ENCODE measurements at places on chromosomes 13 and 19.

DNA sequence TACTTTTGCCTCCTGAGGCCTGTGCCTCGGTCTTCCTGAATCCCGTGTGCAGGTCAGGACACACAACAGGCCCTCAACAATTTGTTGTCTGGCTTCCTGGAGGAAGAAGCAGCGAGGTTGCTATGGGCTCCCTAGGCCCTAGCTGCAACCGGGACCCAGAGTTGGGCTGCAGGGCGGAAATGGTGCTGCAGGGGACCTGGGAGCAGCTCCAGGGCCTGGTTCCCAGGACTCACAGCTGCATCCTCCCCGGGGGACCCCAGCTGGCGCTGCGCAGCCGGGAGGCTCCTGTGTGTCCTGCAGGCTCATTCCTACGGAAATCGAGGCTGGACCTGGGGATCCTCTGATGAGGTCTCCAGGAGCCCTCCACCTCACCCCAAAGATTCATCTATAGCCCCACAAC is 999 bp upstream of the TNFAIP8L1 start:
- no peak for DNase-seq

GRCh38 chr13:112980434-112980833 is 11.4 kb downstream of the MCF2L start:
- DNase-seq: no peak

GRCh38 chr13:62432295-62432694 is 1016.6 kb upstream of the PCDH20 start:
- no peak for DNase-seq

DNA sequence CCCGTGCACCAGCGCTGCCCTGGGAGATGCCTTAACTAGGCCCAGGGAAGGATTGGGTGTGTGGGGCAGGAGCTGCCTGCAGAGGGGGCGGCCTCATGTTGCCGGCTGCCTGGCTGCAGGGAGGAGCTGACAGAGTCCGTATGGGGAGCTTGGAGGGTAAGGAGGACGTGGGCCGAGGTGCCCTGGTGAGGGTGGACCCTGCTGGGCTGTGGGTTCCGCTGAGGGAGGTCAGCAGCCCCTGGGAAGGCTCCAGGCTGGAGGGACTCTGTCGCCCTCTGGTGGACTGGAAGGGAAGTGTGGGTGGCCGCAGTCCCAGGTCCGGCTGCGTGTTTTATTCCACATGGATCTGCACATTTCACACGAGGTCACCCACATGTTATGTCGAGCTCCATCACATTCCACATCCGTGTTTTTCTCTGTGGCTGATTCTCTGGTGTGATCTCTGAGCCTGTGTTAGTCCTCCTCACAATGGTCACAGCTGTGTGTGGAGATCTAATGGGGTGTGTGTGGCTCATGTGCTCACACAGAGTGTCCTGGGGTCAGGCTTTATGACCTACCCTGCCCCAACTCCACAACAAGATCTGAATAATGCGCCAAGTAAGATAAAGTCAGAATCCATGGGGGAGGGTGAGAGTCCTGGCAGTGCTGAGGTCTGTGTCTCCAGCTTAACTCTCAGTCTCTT is 1.8 kb upstream of the CEACAM8 start:
- no peak for DNase-seq

GRCh38 chr13:44662515-44662914 is 86.4 kb upstream of the TSC22D1 start:
- no peak for DNase-seq

DNA sequence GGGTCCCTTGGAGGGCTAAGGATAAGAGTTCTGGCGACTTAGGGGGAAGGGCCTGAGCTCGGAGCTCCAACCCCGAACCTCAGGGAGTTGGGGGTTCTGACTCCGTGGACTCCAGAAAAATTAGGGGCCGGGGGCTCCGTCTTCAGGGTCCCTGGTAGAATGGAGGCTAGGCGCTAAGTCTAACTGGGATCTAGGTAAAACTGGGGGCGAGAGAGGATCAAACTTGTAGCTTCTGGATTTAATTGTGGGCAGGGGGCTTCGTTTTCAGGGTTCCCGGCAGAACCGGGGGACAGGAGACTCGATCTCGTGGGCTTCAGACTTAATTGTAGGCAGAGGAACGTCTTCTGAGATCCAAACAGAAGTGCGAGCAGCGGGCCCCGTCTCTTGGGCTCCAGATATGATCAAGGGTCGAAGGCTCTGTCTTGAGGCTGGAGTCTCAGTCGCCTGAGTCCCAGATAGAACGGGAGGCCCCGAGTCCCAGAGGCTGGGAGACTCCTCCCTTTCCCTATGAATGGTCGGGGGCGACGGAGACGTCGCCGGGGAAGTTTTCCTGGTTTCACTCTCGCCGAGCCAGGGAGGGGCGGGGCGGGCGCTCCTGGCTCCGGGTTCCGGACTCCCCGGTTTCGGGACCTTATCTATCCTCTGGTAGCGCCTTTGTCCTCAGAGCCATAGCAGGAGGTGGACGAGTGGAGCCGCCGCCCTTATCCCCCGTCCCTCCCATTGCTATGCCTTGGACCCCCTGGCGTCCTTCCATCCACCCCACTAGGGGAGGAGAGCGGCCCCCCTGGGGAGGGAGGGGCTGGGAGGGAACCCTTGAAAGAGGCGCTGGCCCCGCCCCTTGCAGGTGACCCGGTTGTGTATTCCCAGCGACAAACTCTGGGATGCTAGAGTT is 1.3 kb downstream of the NECTIN2 start:
- DNase-seq: no peak

- no peak for DNase-seq
Measured at GRCh38 chr13:35649162-35649561, 172.7 kb upstream of the MAB21L1 start.

GRCh38 chr13:73173279-73173811 is 114.5 kb downstream of the KLF5 start:
- no peak for DNase-seq

DNA sequence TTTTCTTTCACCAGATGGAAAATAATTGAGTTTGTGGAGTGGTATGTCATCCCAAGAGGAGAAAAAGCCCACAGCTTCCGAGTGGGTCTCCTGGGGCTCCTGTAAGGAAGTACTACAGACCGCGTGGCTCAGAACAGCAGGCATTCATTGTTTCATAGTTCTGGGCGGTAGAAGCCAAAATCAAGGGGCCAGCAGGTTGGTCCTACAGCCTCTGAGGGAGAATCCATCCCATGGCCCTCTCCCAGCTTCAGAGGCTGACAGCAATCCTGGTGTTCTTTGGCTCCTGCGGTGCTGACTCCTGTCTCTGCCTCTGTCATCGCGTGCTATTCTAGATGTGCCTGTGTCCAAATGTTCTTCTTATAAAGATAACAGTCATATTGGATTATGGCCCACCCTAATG is 362.6 kb downstream of the FGF14 start:
- DNase-seq: no peak

DNA sequence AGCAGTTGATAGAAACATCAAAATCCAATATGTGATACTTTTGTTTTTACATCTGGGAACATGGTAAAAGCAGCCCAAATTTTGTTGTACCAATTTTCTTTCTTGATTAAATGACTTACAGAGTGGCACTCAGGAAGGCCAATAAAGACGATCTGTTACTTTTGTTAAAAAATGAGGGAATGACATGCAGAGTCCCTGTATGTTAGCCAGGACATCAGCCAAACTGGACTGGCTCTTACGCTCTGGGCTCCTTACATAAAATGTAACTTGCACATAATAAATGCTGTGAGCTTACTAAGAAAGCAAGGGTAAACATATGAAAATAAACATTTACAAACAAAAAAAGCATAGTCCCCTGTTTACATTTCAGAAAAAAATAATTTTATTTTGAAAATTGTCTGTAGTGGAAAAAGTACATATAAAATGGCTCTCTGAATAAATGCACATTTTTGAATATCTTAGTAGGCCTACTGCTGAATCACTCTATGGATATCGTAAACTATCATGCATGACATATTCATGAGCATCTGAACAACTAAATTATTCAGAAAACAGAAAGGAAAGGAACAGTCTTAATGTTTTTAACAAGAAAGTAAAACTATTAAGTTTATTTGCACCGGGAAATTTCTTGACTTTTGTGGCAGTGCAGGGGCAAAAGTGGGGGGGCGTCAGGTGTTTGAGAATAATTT is 534.5 kb downstream of the KCTD12 start:
- DNase-seq: no peak

GRCh38 chr13:38535261-38535660 is 151.6 kb upstream of the FREM2 start:
- DNase-seq: no peak

- no peak for DNase-seq
Measured at GRCh38 chr19:4007836-4008539, 452 bp downstream of the PIAS4 start.

DNA sequence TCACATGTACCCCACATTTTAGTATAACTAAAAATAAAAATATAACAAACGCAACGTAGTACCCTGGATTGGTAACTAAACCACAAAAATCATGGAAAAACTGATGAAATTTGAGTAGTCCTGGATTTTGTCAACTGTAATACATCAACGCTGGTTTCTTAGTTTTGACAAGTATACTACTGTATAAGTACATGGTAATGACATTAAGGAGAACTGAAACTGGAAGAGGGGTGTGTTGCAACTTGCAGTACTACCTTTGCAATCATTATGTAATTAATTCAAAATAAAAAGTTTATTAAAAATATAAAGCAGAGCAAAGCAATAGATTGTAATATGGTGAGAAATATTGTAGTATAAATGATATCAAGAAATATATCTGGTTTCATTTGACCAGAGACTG is 1158.0 kb upstream of the SPRY2 start:
- no peak for DNase-seq

DNA sequence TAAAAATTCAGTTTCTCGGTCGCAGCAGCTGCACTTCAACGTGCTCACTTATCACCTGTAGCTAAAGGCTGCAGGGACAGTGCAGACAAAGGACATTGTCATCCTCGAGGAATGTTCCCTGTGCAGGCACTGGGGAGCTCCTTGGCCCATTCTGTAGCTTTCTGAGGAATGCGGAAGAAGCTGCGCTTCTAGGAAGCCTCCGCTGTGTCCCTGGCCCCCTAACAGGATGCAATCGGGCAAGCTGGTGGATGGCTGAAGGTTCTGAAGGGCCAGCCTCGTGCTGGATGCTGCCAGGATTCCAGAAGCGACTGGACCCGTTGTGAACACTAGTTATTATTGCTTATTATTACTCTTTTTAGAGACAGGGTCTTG is 8.1 kb downstream of the ANO8 start:
- no peak for DNase-seq

GRCh38 chr19:3097442-3097871 is 3.3 kb downstream of the GNA11 start:
- no peak for DNase-seq

DNA sequence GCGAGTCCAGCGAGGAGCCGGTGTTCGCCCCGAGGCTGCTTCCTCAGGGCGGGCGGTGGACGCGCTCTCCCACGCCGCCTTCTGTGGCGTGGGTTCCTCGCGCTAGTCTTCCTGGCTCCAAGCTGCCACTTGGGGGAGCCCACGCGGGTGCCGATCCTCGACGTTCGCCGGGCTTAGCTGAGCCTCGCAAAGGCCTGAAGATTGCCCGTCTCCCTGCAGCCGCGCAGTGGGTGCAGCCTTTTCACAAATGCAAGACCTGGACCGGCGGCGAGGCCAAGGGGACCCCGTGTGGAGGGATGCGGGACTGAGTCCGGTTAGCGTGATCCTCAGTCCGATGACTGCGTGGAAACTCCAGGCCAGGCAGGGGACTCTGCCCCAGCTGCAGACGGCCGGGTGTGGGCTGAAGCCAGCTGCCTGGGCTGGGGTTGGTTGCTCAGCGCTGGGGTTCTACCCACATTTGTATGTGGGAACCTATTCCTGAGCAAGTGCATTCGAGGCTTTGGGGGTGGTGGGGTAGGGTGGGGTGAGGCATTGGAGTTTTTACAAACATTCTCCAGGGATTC is 16.6 kb upstream of the LRP3 start:
- peak; percentile 19 for DNase-seq

- no peak for DNase-seq
Measured at GRCh38 chr13:71801781-71802180, 65.2 kb downstream of the DACH1 start.

GRCh38 chr13:90084684-90085290 is 1262.7 kb upstream of the MIR17HG start:
- DNase-seq: no peak

DNA sequence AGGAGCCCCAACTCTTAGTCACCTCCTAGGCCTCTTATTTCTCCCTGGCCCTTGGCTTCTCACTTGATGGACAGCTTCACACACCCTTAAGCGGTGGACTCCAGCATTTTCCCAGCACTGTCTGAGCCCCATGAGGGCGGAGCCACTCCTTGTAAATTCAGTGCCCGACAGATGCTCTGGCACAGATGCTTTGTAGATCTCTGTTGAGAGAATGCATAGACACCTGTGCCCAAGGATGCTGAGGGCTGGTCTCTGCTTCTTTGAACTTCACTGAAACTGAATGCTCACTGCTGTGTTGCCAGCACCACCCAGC is 3.3 kb downstream of the SYCN start:
- DNase-seq: no peak

GRCh38 chr19:6518145-6518911 is 12.5 kb upstream of the TNFSF9 start:
- DNase-seq: no peak

DNA sequence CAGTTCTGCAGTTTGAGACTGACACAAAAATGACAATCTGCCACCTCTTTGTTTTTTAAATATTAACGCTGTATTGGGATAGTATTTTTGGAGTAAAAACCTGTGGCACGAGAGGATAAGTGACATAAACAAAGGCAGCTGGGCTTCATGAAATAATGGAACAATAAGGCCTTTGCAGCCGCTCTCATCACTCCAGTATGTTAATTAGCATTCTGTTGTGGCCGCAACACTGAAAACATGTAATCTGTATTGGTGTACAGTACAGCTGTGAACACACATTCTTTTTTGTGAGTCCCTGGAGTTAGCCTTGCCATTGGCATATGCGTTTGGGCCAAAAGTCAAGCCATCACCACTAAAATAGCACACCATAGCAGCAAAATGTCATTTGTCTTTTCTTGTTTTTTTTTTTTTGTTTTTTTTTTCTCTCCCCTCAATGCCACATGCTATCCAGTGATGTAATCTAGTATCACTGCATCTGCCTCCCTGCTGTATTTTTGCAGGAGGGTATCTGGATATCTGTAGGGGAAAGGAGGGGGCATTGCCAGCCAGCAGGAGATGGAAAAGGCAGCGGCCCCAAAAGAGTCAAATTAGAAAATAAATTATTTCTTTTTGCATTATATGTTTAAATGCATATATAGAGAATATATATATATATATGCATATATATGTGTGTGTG is 885 bp upstream of the ZNF536 start:
- no peak for DNase-seq

DNA sequence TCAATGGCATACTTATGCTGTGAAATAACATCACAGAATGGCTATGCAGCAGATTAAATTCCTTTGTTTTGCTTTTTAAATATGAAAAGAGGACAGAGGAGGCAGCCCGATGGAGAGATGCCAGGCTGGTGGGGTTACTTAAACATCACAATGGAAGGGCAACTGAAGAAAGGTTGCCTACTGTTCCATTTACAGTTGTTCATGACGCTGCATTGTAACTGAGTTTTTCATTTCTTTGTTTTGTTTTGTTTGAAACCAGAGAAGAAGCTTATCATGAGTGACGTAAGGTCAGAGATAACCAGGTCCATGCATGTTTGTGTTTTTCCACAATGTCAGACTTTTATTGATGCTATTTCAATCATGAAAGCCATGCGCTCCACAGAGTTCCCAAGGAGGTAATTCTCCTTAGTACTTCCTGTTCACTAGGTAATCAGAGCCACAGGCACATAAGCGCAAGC is 273.8 kb downstream of the LHFPL6 start:
- no peak for DNase-seq

Measured in thoracic aorta (tissue), 2 donors.